Activated naive CD8-positive, alpha-beta T cell treated with anti-CD3 and anti-CD28 coated beads, Interleukin-2, amount 10 ng/mL, durations not matched to agents 7 days and 5 days (primary cell): ENCODE measurements at places on chromosomes 16 and 17. TPM values are rescaled to one million over a fixed set of nuclear protein-coding genes. Genes with fewer than 3 reads are reported as not detected.

- H3K27me3 ChIP-seq = peaks cover 24% of the 10 kb centered on the region
- H3K36me3 ChIP-seq = no peaks in the 10 kb centered on the region
- no peak overlapping the region for H3K4me3 ChIP-seq
- H3K27ac ChIP-seq = no peak overlapping the region
- H3K4me1 ChIP-seq = peaks cover 15% of the 10 kb centered on the region
These were observed 76.4 kb downstream of the KCNJ12 start for GRCh38 chr17:21452377-21453143.

PYY gene
- total RNA-seq = not detected

- no peaks in the 10 kb centered on the region for H3K4me1 ChIP-seq
- H3K27ac ChIP-seq = no peak overlapping the region
- H3K36me3 ChIP-seq = no peaks in the 10 kb centered on the region
These were observed 349.6 kb downstream of the KIF2B start for GRCh38 chr17:54172096-54172984.

TOX3 gene
- not detected for total RNA-seq

FLII gene
- total RNA-seq = 354 TPM

MRTFB gene
- total RNA-seq = 16.2 TPM

GRCh38 chr17:56678249-56679114 is 85.0 kb downstream of the NOG start:
- H3K4me1 ChIP-seq = peaks cover 24% of the 10 kb centered on the region
- no peak for DNase-seq
- no peaks in the 10 kb centered on the region for H3K36me3 ChIP-seq
- H3K27ac ChIP-seq = no peak overlapping the region
- H3K4me3 ChIP-seq = no peak overlapping the region

- H3K36me3 ChIP-seq = no peaks in the 10 kb centered on the region
- DNase-seq = no peak
- H3K27me3 ChIP-seq = peaks cover 3% of the 10 kb centered on the region
- H3K4me1 ChIP-seq = peaks cover 24% of the 10 kb centered on the region
These were observed 10.8 kb upstream of the NAGLU start for GRCh38 chr17:42525221-42525620.

DNA sequence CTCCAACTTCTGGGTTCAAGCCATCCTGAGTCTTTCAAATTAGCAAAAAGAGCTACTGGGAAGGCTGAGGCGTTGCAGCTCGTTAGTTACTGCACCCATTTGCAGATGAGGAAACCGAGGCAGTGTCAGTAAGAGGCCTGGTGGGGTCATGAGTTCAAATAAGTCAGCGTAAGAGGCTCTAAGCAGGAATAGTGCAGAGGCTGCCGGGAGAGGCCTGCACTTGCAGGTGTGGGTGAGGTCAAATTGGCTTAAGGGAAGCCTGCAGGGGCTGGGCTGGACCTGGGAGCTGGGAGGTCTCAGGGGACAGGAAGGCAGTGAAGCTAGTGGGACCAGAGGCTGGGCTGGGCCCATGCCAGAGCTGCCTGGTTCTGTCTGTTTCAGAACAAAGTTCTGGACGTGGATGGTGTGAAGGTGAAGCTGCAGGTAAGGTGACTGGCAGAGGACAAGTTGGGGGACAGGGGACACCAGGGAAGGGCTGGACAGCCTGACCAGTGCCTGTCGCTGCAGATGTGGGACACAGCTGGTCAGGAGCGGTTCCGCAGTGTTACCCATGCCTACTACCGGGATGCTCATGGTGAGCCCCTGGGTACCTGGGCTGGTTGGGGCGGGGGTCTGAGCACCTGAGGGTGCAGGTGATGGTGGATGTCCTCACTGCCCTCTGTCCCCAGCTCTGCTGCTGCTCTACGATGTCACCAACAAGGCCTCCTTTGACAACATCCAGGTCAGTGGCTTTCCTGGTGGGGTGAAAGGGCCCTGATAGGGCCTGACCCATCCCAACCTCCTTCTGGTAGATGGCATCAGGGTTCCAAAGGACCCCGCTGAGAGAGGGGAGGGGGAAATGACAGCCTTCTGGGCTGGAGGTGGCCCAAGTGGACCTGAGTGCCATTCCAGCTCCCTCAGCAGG is 3.0 kb downstream of the RAB26 start:
- H3K36me3 ChIP-seq = peaks cover 11% of the 10 kb centered on the region
- peak overlapping the region; percentile 38 for H3K27ac ChIP-seq
- H3K27me3 ChIP-seq = peaks cover 6% of the 10 kb centered on the region
- DNase-seq = no peak

GUCY2D gene
- total RNA-seq = not detected

- peaks cover 4% of the 10 kb centered on the region for H3K4me1 ChIP-seq
- H3K36me3 ChIP-seq = no peaks in the 10 kb centered on the region
- no peaks in the 10 kb centered on the region for H3K27me3 ChIP-seq
- no peak for DNase-seq
These were observed 15.8 kb upstream of the MYO15B start for GRCh38 chr17:75571885-75572215.

AOC3 gene
- total RNA-seq = 0.74 TPM

GRCh38 chr17:6528557-6528956 is 27.8 kb downstream of the PITPNM3 start:
- no peaks in the 10 kb centered on the region for H3K36me3 ChIP-seq
- no peaks in the 10 kb centered on the region for H3K4me1 ChIP-seq
- peaks cover 5% of the 10 kb centered on the region for H3K27me3 ChIP-seq
- H3K4me3 ChIP-seq = no peak overlapping the region

DNA sequence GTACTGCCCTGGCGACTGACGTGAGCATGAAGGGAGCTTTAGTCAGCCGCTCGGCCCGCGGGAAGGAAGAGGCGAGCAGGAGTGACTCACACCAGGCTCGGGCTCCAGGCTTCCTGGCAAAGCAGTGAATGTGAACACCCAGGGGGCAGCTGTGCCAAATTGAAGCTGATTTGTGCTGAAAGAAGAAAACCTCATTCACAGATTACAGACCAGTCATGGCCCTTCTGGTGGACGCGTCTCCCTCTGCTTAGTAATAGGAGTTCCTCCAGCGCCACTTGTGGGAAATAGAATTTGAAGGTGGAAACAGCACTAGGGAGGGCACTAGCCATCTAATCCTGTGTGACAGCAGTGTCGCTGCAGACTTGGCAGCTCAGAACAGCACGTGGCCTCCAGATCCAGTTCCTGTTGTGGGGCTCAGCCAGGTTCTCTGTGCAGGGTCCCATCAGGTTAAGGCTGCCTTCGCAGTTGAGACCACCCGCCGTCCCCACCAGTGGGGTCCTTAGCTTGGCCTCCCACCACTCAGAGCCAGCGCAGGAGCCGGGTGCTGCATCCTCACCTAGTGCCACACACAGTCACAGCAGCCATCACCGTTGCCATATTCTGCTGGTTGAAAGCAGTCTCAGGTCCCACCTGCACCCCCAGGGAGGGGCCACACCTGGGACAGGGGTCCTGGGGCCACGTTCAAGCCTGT is 164.5 kb upstream of the CHMP6 start:
- H3K4me3 ChIP-seq = no peak overlapping the region
- H3K27ac ChIP-seq = peak overlapping the region; percentile 34
- no peaks in the 10 kb centered on the region for H3K27me3 ChIP-seq
- no peak for DNase-seq
- peaks cover 25% of the 10 kb centered on the region for H3K36me3 ChIP-seq

DNA sequence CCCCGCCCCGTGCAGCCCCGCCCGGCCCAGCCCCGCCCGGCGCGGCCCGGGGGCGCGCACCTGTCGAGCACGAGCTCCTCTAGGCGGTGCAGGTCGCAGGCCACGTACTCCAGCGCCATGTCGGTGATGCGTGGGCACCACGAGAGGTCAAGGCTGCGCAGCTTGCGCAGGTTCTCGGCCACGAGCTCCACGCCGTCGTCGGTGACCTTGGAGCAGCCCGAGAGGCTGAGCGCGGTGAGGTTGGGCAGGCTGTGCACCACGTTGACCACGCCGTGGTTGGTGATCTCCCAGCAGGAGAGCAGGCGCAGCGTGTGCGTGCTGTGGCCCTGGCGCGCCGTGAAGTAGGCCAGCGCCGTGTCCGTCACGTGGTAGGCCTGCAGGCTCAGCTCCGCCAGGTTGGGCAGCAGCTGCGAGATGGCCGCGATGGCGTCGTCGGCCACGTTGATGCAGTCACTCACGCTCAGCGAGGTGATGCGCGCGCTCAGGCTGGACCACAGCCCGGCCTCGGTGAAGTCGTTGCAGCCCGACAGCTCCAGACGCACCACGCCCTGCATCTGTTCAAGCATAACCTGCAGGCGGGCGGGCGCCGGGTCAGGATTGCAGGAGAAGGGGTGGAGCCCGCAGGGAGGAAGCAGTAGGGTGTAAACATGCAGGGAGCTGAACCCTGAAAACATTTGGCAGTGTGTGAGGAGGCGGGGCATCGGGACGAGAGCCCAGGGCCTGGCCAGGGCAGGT is 5.3 kb upstream of the WDR24 start:
- H3K4me3 ChIP-seq = peak overlapping the region; percentile 77
- H3K27ac ChIP-seq = peak overlapping the region; percentile 74
- H3K4me1 ChIP-seq = peaks cover 6% of the 10 kb centered on the region
- H3K36me3 ChIP-seq = no peaks in the 10 kb centered on the region
- peaks cover 15% of the 10 kb centered on the region for H3K27me3 ChIP-seq
- DNase-seq = peak; percentile 82
